ENCODE measurements at places on chromosomes 5 and 9. TPM values are rescaled to one million over a fixed set of nuclear protein-coding genes. Genes with fewer than 3 reads are reported as not detected.

Gene MAMDC2
- 2.3 TPM for polyA plus RNA-seq

Gene KIF4B
- polyA plus RNA-seq: 0.03 TPM

Gene ZNF883
- 0.62 TPM for polyA plus RNA-seq

Gene DMRT3
- polyA plus RNA-seq: 0.07 TPM

DNA sequence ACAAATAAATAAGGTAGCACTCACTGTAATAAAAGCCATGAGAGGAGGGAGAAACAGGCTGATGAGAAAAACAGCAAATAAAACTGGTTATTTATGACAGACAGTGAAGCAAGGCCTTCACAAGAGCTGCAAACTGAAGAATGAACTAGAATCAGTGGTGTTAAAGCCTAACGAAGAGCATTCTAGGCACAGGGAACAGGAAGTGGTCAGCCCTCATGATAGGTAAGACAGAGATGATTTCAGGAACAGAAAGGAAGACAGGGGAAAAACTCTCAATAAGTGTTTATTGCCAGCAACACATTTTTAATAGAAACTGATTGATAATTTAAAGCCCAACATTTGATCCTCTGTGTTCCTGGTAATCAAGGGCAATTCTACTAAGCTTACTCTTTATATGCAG lies 124.5 kb downstream of the EDIL3 start:
- no peak for DNase-seq

DNA sequence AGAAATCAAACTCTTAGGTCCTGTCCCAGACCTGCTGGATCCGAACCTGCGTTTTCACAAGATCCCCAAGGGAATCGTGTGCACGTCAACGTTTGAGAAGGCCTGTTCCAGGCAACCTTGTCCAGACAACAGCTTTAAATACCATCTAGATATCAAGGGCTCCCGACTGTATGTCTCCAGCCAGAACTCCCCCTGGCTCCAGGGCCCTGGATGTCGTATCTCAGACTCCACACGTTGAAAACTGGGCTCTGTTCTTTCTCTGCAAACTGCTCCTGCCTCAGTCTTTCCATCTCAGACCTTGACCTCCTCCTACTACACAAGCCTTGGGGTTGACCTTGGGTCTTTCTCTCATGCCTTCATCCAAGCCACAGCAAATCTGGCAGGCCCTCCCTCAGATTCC lies 5.8 kb upstream of the ENG start:
- no peak for DNase-seq

- DNase-seq: no peak
Observed at GRCh38 chr9:137280474-137281344, 3.2 kb downstream of the TOR4A start.

- no peak for DNase-seq
Observed at GRCh38 chr5:125668884-125669283, 754.3 kb upstream of the GRAMD2B start.

DNA sequence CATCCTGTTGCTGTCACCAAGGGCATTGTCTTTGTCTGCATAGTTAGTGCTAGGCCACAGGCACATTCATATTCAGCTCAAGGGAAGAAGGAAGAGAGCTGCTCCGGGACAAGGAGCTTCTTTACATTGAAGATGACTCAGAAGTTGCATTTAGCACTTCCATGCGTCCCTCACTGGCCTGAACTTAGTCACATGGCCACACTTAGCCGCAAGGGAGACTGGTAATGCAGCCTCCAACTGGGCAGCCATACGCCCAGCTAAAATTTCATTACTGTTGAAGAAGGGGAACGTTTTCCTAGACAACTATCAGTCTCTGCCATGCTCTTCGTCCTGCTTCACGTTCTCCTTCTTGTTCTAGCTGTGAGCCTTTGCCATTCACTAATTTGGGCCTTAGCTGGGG lies 20.0 kb downstream of the ACTL7B start:
- no peak for DNase-seq

- DNase-seq: no peak
Observed at GRCh38 chr9:116905171-116905588, 218.1 kb downstream of the TRIM32 start.

DNA sequence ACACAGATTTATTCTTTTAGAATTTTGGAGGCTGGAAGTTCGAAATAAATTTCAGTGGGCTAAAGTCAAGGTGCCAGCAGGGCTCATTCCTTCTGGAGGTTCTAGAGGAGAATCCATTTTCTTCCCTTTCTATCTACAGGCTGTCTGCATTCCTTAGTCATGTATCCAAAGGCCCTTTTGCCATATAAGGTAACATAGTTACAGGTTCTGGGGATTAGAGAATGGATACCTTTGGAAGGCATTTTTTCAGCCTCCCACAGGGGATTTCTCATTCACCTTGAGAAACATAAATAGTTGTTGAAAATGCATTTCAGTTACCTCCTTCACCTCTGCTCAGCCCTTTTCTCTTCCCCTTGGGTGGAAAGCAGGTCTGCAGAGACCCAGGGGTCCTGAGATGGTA lies 280.0 kb upstream of the MAP3K1 start:
- DNase-seq: no peak

DNA sequence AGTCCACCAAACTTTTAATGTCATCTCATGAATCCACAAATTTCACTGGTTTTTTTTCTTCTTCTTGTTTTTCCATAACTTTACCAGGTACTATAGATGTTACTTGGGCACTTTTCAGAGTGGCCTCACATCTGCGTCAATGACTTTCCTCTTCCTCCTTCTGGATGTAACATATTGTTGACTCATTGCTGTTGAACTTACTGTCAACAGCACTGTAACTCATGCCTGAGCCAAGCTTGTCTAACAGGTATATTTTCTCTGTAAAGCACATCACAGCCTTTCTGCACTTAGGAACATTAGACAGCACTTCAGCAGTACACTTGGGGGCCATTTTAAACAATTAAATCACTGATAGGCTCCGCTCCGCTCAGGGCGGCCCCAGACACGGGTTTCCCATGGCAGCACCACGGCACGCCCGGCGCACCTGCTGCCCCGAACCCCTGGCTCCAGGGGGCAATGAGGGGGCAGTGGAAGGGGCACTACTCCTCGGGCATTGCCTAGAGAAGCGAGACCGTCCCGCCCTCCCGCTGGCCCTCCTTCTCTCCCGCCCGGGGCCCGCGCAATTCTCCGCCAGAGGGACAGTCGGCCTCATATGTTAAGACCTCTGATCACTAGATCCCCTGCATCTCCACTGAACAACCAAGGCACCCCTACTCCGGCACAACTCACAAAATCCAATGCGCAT lies 41.9 kb upstream of the SPATA31C2 start:
- DNase-seq: no peak

- DNase-seq: no peak
Observed at GRCh38 chr5:7802855-7803254, 48.1 kb downstream of the CFAP90 start.

- no peak for DNase-seq
Observed at GRCh38 chr5:80933036-80933435, 27.1 kb upstream of the RASGRF2 start.

All from psoas muscle (tissue), 8 donors.